ENCODE measurements at places on chromosomes 3 and 15.

DNA sequence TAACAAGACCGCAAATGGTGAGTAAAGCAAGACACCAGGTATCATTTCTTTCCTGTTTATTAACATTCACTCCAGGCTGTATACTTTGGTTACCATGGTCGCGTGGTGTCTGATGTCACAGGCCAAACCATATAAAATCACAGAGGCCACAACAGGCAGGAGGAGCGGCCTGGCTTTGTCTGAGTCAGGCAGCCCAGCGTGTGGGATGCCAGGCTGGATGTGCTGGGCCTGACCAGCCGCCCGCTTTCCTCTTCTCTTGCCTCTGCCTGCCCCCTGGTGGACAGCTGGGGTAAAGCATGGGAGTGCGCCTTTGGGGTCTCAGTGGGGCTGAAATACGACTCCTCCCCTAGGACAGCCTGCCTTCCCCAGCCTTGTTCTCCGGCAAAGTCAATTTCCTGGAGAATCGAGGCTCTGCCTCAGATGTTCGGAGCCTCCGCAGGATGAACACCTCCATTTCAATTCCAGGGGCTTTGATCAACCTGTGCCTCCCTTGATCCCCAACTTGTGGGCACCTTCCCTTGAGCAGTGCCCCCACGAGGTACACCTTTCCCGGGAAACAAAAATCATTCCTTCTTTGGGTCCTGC lies 78.2 kb downstream of the CCNL1 start:
- peak; percentile 94 for DNase-seq

GRCh38 chr3:145224886-145225285 lies 936.1 kb downstream of the PLOD2 start:
- DNase-seq, result no peak

- DNase-seq, result no peak
These were observed 130.4 kb downstream of the SUCLG2 start for GRCh38 chr3:67524046-67524445.

- DNase-seq, result no peak
These were observed 69.5 kb upstream of the CMC1 start for GRCh38 chr3:28171962-28172361.

- DNase-seq, result no peak
These were observed 55.0 kb downstream of the ATP2C1 start for GRCh38 chr3:130948929-130949328.

GRCh38 chr3:129888771-129889170 lies 4.7 kb downstream of the TMCC1 start:
- no peak for DNase-seq

GRCh38 chr3:79994397-79994796 lies 226.6 kb upstream of the ROBO1 start:
- DNase-seq, result no peak

DNA sequence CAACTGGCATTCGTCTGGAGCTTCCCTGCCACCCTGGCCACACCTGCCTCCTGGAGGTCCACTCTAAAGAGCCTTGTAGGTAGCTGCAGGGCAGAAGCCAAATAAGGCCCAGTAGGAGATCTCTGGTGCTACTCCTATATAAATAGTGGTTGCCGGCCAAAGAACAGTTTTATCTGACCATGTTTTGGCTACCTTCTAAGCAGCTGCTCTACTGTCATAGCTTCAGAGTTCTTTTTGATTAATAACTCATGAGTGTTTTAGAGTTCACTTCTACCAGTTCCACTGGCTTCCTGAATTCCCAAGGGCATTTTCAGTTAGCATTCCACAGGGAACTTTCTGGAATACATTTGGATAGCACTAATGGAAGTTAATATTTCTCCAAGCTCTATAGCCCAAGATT lies 154.6 kb downstream of the B3GALNT1 start:
- no peak for DNase-seq

GRCh38 chr15:27483124-27483523 lies 512.1 kb downstream of the GABRG3 start:
- DNase-seq, result no peak

DNA sequence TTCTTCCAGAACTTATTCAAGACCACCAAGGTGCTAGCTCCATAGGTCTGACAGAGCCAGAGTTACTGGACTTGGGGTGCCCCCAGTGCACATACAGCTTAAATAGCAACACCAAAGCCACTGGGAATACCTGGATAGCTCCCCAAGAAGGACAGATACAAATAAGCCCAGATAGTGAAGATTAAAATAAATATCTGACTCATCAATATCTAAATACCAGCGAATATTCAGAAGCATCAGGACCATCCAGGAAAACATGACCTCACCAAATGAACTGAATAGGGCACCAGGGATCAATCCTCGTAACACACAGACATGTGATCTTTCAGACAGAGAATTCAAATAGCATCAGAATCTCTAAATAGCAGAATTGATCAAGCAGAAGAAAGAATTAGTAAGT lies 931.6 kb downstream of the OTOL1 start:
- DNase-seq, result no peak

DNA sequence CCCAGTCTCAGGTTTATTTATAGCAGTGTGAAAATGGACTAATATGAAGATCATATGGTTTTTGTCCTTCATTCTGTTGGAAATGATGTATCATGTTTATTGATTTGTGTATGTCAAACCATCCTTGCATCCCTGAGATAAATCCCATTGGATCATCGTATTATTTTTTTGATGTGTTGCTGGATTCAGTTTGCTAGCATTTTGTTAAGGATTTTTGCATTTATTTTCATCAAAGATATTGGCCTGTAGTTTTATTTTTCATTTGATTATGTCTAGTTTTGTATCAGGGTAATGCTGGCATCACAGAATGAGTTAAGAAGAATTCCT lies 34.3 kb downstream of the FAIM start:
- no peak for DNase-seq

DNA sequence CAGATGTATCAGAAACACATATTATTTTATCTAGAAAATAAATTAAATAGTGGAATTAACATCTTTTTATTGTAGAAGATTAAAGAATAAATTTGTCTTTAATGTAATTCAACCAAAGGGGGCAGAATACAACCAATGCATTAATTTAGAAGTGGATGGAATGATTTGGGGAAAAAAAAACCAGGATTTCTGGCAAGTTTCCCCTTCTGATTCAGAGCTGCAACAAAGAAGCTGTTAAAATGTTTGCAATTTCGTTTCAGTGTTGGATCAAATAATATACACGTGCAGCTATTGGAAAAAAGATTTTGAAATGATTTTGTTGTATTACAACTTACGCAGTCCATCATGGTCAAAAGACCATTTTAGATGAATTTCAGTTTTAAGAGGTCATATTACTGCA lies 71.6 kb upstream of the ZNF280D start:
- no peak for DNase-seq

DNA sequence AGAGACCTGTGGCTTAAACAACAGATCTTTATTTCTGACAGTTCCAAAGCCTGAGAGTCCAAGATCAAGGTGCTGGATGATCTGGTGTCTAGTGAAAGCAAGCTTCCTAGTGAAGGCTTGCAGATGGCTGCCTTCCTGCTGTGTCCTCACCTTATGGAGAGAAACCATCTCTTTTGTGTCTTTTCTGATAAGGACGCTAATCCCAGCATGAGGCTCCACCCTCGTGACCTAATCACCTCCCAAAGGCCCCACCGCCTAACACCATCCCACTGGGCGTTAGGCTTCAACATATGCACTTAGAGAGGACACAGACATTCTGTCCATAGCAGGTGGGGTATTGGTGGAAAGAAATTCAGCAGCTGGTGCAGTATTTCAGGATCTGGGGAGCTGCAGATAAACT lies 19.8 kb upstream of the LYSMD4 start:
- no peak for DNase-seq

GRCh38 chr15:48414015-48414414 lies 82.8 kb downstream of the DUT start:
- no peak for DNase-seq

- no peak for DNase-seq
These were observed 80.5 kb downstream of the CRTC3 start for GRCh38 chr15:90610190-90610589.

- no peak for DNase-seq
These were observed 767.1 kb downstream of the NTRK3 start for GRCh38 chr15:87489456-87489855.

GRCh38 chr3:195133013-195133412 lies 137.9 kb downstream of the XXYLT1 start:
- DNase-seq, result no peak

DNA sequence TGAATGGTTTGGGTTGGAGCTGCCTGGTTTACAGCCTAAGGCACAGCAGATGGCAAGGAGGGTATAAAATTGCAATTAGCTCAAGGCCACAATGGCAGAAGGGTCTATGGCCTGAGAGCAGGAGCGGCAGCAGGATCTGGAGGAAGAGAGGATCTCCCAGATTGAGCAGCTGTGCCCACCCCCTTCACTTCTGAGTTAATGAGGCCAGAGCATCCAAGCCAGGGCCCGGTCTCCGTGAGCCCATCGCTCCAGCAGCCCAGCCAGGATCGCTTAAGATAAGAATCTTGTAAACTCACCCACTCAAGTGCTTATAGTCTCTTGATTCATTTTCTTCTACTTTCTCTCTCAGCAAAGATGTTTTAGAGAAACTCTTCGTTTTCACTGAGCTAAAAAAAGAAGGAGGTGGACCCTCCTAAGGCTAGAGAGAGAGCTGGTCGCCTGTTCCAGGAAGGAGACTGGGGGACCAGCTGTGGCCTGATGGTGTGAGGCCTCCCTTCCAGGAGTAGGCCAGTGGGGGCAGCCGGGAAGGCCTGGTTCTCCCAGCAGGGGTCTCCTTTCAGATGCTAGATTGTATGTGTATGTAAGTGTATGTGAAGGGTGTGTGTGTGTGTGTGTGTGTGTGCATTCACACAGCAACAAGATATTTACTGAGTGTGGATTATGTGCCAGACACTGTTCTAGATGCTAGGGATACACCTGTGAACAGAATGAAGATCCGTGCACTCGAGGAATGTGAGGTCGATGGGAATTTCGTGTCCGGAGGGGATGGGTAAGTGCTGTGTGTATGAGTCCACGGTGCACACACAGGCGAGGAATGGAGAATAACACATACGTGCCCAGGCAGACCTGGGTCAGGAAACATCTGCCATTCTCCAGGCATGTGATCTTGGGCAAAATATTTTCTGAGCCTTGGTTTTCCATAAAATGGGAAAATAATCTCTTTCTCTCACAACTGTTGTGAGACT lies 18.6 kb downstream of the MAGEF1 start:
- no peak for DNase-seq

DNA sequence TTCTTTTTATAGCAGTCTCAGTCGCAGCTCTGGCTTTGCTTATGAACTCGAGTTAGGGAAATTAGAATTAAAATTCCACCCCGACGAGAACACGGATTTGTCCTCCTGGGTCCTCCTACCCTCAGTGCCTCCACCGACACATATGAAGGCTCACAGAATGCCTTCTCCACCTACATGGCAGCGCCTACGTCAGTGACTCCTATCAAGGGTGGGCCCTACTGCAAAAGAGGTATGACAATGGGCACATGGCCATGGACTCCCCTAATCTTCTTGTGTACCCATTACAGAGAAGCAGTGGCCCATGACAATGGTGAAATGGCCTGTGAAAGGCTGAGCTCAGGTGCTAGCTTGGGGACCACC lies 173.0 kb upstream of the TLE3 start:
- DNase-seq, result no peak

DNA sequence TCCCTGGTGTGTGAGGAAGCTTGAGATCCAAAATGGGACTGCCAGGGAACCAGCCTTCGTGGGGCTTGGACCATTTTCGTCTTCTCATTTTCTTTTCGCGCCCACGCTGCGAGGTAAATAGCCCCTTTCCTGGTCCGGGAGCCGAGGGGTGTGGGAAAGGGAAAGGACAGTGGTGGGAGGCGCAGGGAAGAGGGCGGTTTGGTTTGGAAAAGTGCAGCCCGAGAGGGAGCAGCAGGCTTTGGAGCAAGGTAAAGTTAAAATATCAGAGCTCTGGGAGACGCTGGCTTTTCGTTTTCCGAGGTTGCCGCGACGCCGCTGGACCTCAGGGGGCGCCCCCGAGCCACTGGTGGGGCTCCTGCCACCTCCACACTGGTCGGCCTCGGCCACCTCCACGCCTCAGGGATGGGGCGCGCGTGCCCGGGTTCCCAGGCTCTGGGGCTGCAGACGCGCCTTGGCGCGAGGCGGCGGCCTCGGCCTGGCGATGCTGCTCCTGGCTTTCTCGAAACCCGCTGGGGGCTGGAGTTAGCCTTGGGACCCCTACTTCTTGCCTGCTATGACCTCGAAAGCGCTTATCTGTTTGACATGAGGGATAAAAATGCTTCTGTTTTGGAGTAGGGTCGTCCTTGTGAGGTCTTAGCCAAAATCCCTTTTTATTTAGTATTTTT lies 3.2 kb downstream of the PTPRG start:
- no peak for DNase-seq

GRCh38 chr15:52255935-52256334 lies 39.7 kb downstream of the MYO5C start:
- no peak for DNase-seq

DNA sequence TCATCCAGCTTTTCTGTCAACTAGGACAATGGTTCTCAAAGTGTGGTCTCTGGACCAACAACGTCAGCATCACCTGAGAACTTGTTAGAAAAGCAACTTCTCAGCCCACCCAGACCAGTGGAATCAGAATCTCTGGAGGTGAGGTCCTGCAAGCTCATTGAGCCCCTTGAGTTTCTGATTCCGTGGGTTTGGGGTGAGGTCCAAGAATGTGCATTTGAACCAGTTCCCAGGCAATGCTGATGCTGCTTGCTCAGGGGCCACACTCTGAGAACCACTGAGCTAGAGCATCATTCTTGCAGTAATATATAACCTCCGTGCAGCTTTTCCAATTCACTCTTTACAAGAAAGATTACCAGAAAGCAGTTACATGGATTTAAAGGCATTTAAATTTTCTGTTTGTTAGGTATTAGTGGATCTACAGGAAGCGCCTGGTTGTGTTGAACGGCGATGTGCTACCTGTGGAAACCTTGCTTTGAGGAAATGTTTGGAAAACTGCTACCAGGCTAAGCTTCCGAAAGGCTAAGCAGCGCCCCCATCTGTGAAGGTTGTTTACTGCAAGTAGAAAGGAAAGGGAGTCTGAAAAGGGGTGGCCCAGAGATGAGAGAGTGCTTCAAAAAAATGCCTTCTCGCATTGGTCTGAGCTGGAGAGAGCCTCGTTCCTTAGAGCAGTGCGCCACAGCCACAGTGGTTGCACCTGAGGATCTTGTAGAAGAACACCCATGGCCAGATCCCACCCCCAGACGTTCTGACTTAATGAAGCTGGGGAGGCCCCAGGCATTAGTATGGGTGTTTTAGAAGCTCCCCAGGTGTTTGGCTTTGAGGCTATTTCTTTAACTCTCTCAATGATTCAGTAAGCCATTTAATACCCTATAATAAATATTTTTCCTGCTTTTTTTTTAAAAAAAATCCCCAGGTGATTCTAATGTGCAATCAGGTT lies 50.0 kb downstream of the RLBP1 start:
- DNase-seq, result peak; percentile 70

GRCh38 chr15:63509955-63510940 lies 5.9 kb downstream of the USP3 start:
- DNase-seq, result peak; percentile 51

DNA sequence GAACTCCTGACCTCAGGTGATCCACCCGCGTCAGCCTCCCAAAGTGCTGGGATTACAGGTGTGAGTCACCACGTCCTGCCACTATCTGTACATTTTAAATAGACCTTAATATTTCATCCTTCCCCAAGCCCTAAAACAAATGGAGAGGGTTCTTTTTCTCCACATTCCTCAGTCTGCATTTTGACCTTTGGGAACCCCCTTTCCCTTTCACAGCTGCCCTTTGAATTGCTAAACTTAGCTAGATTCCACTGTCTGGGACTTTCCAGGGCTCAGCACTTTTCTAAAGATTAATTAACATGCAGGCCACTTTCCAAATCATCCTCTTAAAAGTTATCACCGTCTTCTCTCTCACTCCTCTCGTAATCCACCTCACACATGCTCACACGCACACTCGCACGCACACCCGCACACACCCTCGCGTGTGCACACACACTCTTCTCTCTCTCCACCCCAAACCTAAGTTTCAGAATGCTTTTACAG lies 124.2 kb downstream of the TMCO5A start:
- peak; percentile 29 for DNase-seq

Measured in suppressor macrophage (primary cell).